ENCODE measurements at places on chromosomes 6 and 20.

GRCh38 chr6:90062667-90063066 is 168.4 kb downstream of the GJA10 start:
- DNase-seq, result no peak

DNA sequence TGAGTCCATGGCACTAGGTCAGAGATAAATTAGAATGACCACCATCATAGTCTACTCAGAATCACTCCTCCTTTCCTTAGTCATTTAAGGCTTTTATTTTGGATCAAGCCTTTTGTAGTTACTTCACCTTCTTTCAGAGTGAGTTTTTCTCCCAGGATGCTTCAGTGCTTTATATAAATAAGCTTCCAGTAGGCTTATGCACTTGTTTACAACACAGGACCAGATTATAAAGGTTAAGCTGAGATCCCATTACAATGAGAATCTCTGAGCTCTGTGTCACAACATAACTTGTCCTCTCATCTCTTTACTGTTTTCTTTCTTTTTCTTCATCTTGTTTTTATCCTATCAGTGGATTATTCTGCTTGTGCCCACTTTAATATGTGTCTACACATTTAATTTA is 47.9 kb downstream of the CEP57L1 start:
- DNase-seq, result no peak

DNA sequence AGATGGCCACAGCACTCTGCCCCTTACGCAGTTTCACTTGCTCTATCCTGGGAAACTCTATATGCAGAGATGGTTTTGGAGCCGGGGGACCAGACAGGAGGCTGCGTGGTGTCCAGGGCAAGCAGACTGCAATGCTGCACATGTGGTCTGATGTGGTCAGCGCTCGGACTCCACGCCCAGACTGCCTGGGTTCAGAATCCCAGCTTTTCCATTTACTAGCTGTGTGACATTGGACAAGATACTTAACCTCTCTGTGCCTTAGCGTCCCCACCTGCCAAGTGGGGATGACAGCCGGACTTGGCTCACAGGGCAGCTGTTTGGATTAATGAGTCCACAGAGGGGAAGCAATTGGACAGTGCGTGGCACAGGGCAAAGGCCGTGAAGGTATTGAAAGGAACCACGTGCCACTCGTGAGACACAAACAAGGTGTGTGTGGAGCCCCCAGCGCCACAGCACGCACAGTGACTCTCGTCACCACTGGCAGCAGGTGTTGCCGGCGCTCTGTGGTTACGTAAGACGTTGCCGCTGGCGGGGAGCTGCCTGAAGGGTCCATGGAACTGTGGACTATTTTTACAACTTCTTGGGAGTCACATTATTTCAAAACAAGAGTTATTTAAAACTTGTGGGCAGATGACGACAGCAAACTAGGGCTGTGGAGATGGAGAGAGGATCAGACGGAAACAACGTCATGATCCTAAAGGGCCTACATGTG is 201.4 kb downstream of the PREX1 start:
- no peak for DNase-seq

DNA sequence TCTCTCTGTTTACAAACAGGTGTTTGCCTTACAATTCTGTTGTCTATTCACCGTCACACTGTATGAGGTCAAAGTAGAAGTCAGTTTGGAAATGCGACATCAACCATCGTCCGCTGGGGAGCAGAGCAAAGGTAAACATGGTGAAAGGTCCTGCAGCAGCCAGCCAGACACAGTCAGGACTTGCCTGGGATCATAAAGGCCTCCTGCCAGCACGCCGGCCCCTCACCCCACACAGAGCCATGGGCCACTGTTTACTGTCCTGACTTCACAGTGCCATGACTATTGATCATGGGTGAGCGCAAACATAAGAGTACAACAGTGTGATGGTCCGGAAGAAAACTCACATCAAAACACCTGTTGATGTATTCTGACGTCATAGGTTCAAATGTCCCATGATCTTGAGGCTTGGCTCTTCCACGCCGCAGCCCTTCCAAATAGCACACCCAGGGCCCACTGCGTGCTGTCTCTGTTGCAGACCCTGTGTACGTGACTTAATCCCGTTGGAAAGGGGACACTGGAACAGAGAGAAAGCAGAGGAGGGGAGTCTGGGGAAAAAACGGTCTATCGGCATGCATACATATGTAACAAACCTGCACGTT is 16.9 kb upstream of the PPP1R3G start:
- no peak for DNase-seq

- peak; percentile 64 for DNase-seq
These were observed 7.7 kb upstream of the ZNF334 start for GRCh38 chr20:46520976-46521579.

GRCh38 chr6:39507331-39507998 is 185.0 kb upstream of the KCNK16 start:
- DNase-seq, result no peak

GRCh38 chr6:43954311-43955131 is 172.7 kb downstream of the MRPL14 start:
- no peak for DNase-seq

DNA sequence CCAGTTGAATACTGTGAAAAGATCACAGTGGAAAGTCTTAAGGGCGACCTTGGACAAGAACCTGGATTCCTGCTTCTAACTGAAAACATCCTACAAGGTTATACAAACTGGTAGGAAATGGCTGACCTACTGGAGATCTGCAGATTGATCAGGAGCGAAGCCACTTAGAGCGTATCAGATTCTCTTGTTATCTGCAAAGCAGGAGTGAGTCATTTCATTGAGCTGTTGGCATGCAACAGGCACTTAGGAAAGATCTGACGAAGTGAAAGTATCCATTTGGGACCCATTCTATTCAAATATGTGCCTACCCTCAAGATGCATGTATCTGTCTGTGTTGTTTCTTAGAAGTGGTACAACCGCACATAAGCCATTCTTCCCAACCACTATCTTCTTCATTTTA is 131.2 kb upstream of the RIN2 start:
- no peak for DNase-seq

- no peak for DNase-seq
These were observed 79.4 kb downstream of the CD24 start for GRCh38 chr6:106894978-106895702.

- DNase-seq, result no peak
These were observed 80.7 kb downstream of the ANKRD60 start for GRCh38 chr20:58147628-58148370.

DNA sequence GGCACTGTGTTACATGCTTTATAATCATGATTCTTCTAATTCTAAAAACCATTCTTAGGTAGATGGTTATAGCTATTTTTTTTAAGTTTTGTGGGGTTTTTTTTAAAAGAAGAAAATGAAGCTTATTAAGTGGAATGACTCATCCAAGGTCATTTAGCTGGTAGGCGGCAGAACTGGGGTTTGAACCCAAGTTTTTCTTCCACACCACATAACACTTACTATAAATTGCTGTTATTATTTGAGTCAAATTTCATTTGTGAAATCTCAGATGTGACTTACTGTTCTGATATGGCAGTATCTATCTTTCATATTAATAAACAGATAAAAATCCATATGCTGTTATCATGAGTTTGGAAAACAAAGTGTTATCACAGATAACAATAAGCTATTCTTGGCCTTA is 10.4 kb upstream of the COL10A1 start:
- DNase-seq, result no peak

DNA sequence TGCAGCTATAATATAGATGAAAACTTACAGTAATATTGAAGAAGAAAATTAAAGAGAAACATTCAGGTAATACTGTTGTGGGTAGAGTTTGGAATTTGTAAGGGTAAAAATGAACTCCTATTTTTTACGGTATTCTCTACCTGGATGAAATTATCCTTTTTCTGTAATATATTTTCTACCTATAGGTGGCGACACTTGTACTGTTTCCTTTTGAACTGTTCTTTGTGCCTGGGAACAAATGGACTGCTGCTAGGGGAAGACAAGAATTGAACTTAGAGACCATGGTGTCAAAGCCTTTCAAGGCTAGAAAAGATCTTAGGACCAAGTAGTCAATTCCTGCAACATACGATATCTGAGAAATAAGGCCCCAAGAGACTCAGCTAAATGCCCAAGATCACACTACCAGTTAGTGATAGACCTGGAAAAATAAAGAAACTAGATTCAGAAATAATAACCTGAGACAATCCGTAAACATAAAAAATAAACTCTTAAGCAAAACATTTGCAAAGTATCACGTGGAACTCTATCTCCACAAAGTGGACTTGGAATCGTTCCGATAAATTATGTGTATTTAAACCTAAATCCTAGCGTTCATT is 383.8 kb downstream of the TFAP2A start:
- peak; percentile 18 for DNase-seq

DNA sequence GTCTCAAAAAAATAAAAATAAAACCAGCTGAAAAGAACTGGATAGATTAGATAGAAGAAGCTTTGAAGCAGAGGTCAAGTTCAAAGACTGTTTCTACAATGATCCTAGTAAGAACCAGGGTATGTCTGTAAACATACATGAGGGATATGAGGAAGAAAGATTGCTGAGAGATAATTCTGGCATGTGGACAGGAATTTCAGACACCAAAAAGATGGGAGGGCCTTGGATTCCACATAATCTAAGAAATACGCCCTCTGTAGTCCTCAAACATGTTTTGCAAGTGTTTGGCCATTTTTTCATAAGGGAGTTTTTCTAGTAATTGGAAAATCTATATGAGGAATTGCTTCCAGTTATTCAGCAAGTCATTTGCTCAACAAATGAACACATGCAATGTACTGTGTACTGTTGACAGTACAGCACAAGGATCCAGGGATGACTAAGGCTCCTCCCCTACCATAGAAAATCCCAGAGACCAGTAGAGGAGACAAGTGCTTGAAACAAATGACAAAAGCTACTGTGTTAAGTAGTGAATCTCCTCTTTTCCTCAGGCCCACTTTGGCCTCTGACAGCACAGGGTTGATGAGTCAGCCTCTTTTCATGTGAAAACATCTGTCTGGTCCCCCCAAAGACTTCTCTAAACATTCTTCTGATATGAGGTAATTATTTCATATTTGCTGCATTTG is 795.9 kb downstream of the MAFB start:
- DNase-seq, result no peak

- DNase-seq, result no peak
These were observed 5.6 kb downstream of the PPP2R5D start for GRCh38 chr6:42989923-42990322.

DNA sequence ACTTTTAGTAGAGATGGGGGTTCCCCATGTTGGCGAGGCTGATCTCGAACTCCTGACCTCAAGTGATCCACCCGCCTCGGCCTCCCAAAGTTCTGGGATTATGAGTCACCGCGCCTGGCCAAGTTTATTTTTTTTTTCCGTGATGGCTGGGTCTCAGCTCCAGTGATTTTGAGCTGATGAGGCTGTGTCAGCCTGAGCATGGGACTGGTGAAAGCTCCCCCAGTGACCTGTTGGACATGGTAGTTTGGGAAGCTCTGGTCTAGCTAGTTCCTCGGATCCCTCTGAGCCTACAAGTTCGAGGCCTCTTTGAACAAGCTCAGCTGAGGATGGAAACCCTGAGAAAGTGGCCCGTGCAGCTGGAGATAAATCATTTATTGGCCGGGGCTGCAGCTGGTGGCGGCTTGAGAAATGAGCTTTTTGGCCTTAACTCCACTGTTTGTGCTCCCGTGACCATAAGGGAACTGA is 126.8 kb downstream of the SNX5 start:
- DNase-seq, result no peak

- DNase-seq, result no peak
These were observed 50.6 kb downstream of the GINS1 start for GRCh38 chr20:25457886-25458680.

GRCh38 chr6:2598867-2599266 is 151.9 kb downstream of the MYLK4 start:
- DNase-seq, result no peak

DNA sequence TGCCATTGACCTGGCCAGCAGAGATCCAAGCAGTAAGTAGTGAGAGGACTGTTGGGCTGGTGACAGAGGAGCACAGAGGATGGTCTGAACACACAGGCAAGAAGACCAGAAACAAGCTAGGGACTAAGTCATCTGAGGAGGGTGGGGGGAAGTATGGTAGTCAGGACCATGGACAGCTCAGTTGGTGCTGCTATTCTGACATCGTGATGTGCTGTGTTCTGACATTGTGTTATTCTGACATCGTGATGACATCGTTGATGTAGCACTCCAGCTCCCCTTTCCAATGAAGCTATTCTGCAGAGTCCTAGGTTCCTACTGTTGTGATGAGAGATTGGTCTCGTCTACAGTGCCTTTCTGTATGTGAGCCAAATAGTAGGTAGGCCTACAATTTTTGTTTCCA is 28.7 kb downstream of the CFAP206 start:
- DNase-seq, result no peak

- no peak for DNase-seq
These were observed 63.9 kb downstream of the PDE10A start for GRCh38 chr6:165599121-165599520.

- DNase-seq, result no peak
These were observed 46.6 kb downstream of the HCRTR2 start for GRCh38 chr6:55220961-55221360.

DNA sequence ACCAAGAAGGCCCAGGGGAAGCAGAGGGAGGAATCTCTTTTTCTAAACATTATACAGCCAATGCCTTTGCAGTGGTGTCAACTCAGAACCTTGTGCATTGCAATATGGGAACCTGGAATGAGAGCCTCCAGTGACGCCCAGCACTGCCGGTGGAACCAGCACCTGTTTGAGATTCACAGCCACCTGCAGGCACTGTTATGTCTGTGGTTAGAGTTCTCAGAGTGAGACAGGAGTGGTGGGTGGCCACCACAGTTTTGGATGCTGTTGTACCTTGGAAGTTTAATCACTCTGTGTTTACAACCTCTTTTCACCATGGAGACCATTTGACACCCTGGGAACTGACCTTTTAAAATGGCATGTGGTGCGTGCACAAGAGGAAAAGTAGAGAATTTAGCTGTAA is 185.3 kb upstream of the KCNG1 start:
- no peak for DNase-seq

GRCh38 chr6:4280707-4281106 is 145.3 kb upstream of the ECI2 start:
- no peak for DNase-seq

DNA sequence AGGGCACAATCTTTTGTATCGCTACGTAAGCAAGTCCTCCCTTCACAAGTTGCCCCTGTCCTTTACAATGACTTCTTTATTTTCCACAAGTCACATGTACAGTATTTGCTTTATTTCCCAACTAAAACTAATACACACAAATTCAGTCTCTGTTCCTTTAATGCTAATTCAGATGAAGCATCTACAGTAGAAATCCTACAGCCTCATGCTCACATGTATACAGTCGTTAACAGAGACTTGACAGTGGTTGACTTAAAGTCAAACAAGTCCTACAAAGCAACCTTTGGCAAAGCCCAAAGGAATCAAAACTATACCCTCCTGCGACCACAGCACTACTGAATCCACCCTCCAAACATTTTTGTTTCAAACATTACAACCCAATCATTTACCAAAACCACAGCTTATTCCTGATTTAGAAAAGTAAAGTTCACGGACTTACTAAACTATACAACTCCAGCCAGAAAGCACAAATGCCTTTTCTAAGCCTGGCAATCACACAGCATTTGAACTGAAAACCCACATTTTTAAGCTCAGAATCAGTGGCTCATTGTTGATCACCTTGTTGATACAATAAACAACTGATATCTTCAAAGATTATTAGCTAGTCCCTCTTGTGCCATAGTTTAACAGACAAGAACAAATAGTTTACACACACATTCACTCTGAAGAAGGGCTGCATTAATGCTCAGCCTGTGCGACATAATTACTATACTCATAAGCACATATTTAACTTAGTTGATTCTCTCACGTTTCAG is 70.9 kb upstream of the NHSL1 start:
- DNase-seq, result no peak

GRCh38 chr6:113289166-113289565 is 568.0 kb upstream of the MARCKS start:
- no peak for DNase-seq
